Activated CD8-positive, alpha-beta T cell treated with anti-CD3 and anti-CD28 coated beads for 36 hours (primary cell): ENCODE measurements at places on chromosomes 11 and 22. TPM values are rescaled to one million over a fixed set of nuclear protein-coding genes. Genes with fewer than 3 reads are reported as not detected.

Gene PLCB3
- total RNA-seq = 9.6 TPM

DNA sequence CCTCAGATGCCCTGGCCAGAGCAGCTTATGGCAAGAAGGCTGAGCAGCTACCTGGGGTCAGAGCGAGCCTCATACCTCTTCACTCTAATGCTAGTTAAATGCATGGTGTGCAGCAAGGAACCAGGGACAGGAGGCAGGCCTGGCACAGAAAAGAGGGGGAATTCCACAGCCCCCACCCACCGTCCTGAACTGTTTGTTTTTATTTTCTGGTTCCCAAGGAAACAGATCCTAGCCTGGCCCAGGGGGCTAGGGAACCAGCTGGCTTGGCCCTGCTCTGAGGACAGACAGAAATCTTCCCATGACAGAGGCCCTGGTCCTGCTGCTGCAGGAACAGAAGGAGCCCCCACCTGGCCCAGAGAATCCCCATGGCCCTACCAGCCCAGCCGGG lies 40.4 kb downstream of the SLCO2B1 start:
- no peak for DNase-seq

DNA sequence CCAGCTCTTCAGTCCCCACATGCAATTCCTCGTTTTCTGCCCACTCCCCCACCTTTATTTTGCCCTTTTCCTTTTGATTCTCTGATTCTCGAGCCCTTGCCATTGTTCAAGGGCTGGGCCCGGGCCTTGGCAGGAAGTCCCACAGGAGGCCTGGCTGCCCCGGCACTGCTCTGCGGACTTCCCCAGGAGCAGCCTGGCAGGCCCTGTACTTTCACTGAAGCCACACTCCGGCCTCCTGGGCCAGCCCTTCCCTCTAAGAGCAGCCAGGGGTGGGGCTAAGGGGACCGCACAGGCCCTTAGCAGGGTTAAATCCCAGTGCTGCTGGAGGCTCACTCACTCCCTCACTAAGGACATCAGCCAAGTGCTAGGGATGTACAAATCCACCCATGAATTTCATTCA lies 4.1 kb downstream of the LRRC32 start:
- DNase-seq = no peak

Gene BTBD10
- 17.5 TPM for total RNA-seq

DNA sequence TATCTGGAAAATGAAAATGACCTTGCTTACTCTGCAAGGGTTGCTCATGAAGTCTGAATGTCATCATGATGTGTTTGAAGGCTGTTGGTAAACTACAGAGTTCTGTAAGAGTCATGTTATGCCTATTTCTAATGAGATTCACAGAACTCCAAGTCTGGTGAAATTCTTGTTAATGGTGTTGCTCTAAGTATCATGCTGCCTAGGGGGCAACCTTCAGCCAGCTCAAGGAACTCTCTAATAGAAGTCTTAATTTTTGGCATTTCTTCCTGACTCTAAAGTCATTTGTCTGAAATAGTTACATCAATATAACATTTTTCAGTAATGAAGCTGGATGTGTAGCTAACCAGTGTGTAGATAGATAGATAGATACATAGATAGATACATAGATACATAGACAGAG lies 302.8 kb downstream of the FAT3 start:
- DNase-seq = no peak

GRCh38 chr11:130897262-130898182 lies 18.8 kb downstream of the SNX19 start:
- DNase-seq = no peak

GRCh38 chr22:44505796-44506354 lies 7.8 kb upstream of the RTL6 start:
- no peak for DNase-seq

Gene ELMOD1
- not detected for total RNA-seq

DNA sequence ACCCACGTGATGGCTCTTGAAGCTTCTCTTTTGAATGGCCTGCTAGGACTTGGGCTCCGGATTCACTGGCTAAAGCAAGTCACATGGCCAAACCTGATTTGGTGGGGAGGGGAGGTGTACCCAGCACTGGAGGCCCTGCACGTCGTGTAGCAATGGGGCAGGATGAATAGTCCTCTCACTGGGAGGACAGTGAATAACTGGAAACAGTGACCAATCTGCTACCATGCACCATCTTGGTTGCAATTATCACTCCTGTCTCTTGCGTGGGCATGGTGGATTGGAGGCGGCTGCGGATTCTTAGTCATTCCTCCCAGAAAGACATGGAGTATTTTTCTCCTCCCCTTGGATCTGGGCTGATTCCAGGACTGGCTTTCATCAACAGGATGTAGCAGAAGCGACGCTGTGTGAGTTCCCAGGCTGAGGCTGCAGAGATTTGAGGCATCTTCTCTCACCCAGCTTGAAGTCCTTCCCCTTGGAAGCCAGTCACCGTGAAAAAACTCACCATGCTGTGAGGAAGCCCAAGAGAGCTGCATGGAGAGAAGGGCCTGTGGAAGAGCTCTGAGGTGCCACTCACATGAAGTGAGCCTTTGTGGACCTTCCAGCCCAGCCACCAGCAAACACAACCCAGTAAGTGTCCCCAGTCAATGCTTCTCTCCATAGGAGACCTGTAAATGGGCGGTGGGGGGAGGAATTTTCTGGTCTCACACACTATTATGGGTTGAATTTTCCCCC lies 70.4 kb downstream of the IGLL1 start:
- no peak for DNase-seq

GRCh38 chr11:103863497-103863896 lies 172.9 kb upstream of the DDI1 start:
- no peak for DNase-seq

- no peak for DNase-seq
Observed at GRCh38 chr11:62433904-62434276, 15.1 kb downstream of the SCGB1A1 start.
